Body of pancreas (tissue), 4 donors: ENCODE measurements at places on chromosomes 4 and X. TPM values are rescaled to one million over a fixed set of nuclear protein-coding genes. Genes with fewer than 3 reads are reported as not detected.

PRSS12 gene
- total RNA-seq = 15.8 TPM

NHS gene
- under 0.01 TPM for total RNA-seq

LRIT3 gene
- 0.26 TPM for total RNA-seq

GRCh38 chrX:11287505-11287904 lies 5.7 kb upstream of the AMELX start:
- H3K4me3 ChIP-seq = no peak overlapping the region
- H3K36me3 ChIP-seq = no peaks in the 10 kb centered on the region
- no peaks in the 10 kb centered on the region for H3K27me3 ChIP-seq
- no peaks in the 10 kb centered on the region for H3K4me1 ChIP-seq
- H3K27ac ChIP-seq = no peak overlapping the region
- DNase-seq = no peak

DNA sequence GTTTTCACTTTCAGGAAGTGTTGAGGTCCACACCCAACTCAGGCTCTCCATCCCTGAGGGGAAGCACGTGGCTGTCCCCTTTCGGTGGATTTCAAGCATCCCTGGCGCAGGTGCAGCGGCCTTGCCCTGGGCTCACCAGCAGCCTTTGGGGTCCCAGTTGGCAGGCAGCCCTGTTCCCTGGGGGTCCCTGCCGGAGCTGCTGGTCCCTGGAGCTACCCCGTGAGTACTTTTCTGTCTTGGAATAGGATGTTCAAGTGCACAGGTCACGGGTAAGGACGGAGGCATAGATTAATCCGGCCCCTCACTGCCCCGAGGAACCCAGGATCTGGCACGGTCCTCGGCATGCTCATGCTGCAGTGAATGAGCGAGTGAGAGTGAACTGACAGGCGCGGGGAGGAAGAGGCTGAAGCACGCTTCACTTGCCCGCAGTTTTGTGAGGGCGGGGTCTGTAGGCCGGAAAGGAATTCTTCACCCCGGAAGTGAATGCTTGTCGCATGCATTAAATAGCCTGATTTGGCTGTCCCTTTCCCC lies 117.2 kb upstream of the FAT1 start:
- no peak overlapping the region for H3K27ac ChIP-seq
- H3K4me1 ChIP-seq = peaks cover 11% of the 10 kb centered on the region
- no peaks in the 10 kb centered on the region for H3K27me3 ChIP-seq

- no peak overlapping the region for H3K27ac ChIP-seq
- no peaks in the 10 kb centered on the region for H3K36me3 ChIP-seq
- DNase-seq = peak; percentile 23
- H3K4me1 ChIP-seq = no peaks in the 10 kb centered on the region
- no peak overlapping the region for H3K4me3 ChIP-seq
- no peaks in the 10 kb centered on the region for H3K27me3 ChIP-seq
Observed at GRCh38 chr4:68490826-68491457, 43.7 kb downstream of the TMPRSS11E start.

GRCh38 chrX:24741330-24741729 lies 47.6 kb downstream of the POLA1 start:
- DNase-seq = no peak
- H3K4me3 ChIP-seq = no peak overlapping the region
- no peaks in the 10 kb centered on the region for H3K36me3 ChIP-seq
- H3K27ac ChIP-seq = no peak overlapping the region
- no peaks in the 10 kb centered on the region for H3K4me1 ChIP-seq
